ENCODE measurements at places on chromosomes 7 and 10. TPM values are rescaled to one million over a fixed set of nuclear protein-coding genes. Genes with fewer than 3 reads are reported as not detected.
A peak's percentile ranks its signal among the peaks of the same experiment; 100 is the strongest.

TYW1 gene
- total RNA-seq: 20.6 TPM

SCRN1 gene
- total RNA-seq: 73.6 TPM

PKD1L1 gene
- 2.7 TPM for total RNA-seq

MET gene
- 199 TPM for total RNA-seq

TMEM26 gene
- total RNA-seq: 5.7 TPM

DNAJC30 gene
- 1.1 TPM for total RNA-seq

STAMBPL1 gene
- 22.8 TPM for total RNA-seq

GPR15LG gene
- total RNA-seq: not detected

RBM33 gene
- 8.3 TPM for total RNA-seq

LBX1 gene
- total RNA-seq: not detected

DNA sequence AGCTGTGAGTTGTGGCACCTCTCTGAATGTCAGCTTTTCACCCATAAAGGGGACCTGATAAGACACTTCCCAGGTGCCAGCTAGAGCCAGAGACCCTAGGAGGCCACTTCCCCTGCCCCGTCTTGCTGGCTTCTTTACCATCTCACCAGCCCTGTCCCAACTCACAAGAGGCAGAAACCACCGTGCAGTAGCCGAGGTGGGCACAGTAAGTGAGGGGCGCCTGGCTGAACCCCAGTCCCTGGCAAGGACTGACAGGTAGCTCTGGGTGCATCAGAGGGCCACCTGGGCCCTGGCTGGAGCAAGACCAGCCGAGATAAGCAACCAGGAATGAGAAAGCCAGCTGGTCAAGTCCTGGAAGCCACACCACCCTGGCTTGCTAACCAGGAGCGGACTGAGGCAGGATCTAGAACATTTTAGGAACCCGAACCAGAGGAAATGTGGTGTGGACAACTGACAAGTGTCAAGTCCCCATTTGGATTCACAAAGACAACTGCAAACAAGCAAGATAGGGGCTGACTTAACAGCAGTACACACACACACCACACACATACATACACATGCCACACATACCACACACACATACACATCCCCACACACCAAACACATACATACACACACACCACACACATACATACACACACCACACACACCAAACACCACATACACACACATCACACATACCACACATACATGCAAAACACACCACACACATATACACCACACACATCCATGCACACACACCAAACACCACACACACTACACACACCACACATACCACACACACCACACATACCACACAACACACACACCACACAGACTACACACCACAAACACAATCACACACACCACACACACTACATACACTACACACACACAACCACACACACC lies 20.8 kb downstream of the OGDHL start:
- DNase-seq: peak; percentile 25

GRCh38 chr10:110764793-110765512 lies 106.8 kb upstream of the PDCD4 start:
- DNase-seq: no peak

DNA sequence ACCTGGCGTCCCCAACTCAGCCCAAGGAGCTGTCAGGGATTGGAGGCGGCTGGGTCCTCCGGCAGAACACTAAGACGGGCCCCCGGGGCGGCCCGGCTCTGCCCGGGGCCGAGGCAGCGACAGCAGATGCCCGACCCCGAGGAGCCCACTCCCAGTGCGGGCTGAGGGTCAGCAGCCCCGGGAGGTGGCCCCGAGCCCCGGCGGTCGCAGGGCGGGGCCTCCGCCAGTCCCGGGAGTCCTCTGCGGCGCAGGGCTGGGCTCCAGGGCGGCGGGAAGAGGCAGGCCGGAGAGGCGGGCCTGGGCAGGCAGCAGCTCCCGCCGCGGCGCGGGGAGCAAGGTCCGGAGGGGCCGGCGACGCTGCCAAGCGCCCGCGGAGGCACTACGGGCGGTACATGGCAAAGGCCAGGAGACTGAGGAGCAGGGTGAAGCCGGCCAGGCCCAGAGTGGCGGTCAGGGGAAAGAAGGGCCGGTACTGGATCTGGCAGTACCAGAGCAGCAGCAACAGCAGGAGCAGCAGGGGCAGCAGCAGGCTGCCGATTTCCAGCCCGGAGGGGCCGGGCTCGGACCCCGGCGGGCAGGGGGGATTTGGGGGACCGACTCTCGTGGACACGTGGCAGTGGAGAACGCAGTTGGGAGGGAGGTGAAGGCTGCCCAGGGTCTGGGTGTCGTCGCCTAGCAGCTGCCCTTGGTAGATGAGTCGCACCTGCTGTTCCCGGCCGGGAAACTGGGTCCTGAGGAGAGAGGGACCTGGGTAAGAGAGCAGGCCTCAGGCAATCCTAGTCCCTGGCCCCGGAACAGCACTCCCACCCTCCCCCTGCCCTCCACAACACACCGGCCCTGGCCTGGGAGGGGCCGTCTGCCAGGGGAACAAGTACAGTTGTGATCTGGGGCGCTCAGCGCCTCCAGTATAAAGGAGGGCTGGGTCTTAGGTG lies 827 bp upstream of the FASTK start:
- peak; percentile 48 for DNase-seq

DNA sequence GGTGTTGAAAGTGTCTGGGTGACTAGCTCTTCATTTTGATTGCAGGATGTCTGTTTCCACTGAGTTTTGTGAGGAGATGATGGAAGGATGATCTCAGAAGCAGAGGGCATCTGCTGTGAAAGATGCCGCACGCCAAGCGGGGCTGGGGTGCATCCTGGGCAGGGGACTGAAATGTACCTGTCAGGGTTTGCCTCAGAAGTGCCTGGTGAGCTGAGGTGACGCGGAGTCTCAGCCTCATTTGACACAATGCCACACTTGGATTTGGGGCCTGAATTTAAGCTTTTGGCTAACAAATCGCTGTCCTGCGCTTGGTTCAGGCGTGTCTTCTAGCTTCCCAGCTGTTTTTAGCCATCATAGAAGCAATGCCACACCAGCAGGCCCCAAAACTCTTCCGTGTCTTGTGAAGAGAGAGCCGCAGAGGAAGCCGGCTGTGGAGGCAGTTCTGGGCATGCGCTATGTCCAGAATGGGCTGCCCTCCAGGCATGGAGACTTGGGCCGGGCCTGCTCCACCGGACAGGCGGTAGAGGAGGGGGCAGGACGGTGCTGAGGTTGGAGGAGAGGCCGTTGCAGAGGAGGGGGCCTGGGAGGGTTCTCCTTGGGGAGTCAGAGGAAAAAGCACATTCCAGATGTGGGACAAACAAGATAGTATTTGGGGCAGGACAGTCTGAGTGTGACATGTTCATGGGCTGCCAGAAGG lies 31.2 kb downstream of the WDR86 start:
- no peak for DNase-seq

DNA sequence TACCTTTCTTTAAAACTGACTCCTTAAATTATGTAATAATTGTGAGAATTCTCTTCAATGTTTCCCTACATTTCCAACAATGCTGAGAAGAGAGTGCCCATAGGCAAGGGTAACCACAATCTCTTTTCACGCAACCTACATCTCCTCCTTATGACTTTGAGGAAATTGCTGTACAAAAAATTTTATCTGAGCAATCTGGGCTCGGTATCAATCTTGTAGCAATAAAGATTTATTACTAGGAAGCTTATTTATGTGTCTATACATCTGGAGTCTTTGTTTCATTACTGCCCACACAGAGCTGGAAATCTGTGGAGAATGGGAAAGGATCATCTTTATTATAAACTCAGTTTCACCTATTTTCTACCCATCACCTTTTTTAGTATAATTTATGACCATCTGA lies 913.8 kb upstream of the SORCS1 start:
- no peak for DNase-seq

DNA sequence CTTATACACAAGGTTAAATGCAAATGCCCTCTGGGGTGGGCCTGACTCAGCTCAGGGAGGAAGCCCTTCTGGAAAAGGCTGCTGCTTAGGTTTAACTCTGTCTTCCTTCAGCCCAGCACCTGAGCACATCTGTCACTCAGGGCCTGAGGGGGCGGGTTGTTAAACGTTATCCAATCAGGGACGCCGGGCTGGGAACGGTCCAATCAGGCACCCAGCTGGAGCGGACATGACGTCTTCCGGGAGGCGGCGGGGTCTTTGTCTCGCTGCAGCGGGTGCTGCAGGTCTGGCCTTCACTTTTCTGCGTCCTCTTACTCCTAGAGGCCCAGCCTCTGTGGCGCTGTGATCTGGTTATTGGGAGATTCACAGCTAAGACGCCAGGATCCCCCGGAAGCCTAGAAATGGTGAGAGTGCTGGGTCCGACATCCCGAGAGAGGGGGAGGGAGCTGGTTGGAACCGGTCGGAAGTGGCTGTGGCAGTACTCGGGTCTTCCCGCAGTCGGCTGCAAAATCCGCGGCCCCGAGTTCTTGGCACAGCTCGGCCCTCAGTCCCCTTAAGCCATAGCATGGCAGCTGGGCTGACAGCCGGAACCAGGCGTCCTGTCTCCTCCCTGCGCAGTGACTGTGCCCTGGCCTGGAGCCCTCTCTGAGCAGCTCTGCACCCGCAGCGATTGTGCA lies at the start of gene ZNF138:
TSS of gene ZNF138 (plus strand) at position 258 of the 674 bp plus-strand sequence. CDS start at position 399, 141 bp downstream.
- peak; percentile 96 for DNase-seq

DNA sequence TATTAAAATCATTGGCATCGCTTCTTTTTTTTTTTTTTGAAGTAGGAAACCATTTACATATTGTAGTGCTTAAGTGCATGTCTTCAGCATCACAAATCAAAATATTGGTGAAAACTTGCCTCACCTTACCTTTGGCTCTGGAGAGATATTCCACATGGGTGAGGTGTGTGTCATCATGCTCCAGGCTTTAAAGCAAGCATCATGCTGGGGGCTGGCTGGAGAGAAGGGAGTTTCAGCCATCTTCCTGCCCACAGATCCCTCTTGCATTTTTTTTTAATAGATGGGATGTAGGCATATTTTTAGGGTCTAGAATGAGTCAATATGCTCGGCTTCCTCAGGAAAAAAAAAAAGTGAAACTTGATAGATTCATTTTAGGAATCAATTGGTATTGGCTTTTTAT lies 2.3 kb upstream of the INSYN2A start:
- DNase-seq: no peak

DNA sequence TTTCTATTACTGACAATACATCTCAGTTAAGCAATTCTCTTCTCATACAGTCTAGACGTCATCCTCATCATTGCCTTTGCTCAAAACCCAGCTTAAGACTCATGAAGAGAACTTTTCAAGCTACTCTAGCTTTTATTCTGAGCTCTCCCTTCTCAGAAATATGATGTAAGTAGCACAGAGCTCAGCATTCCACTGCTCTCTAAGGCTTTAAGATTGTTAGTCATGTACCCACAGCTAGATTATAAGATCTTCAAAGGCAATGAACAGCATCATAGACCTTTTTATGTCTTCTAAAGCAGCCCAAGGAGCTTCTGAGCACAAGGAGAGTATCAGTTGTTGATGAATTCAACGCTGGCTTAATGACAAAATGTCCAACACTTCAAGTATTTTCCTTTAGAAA lies 119.3 kb downstream of the NRP1 start:
- DNase-seq: peak; percentile 33

- peak; percentile 3 for DNase-seq
Observed at GRCh38 chr10:63627881-63628296, 106.7 kb downstream of the REEP3 start.

DNA sequence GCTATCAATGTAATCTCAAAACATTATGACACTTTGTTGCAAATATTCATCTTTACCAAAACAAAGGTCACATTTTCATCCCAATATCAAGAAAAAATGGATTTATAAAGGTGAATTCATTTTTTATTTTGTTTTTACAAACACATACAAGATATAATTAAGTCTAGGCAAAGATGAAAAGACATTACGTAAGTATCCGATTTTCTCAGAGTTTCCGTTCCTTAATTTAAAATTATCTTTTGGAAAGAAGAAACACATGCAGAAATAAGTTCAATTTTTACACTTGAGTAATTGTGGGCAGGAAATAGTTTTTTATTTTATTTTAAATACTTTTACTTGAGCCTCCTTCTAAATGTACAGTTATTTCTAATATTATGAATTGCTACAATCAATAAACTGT lies 24.6 kb downstream of the RTKN2 start:
- no peak for DNase-seq

- DNase-seq: no peak
Observed at GRCh38 chr10:83346266-83346910, 792.9 kb upstream of the GHITM start.

GRCh38 chr7:47119261-47119865 lies 462.5 kb downstream of the TNS3 start:
- no peak for DNase-seq

DNA sequence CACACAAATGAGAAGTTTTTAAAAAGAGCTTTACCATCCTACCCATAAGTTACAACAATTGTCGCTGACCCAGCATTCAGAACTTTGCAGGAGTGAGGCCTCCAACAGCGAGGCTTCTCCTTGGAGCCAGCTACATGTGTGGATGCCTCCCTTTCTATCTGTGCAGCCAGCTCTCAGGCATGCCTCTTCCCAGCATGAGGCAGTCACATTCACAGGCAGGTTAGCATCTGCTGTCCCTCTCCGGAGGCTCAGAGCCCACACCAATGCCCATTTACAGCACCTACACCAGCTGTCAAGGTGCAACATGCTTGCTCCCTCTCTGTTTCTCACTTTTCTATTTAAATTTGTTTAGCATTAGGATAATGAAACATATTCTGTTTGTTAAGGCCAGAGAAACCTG lies 278.7 kb upstream of the PODXL start:
- DNase-seq: no peak

- DNase-seq: peak; percentile 41
Observed at GRCh38 chr10:103238506-103239252, 7.0 kb upstream of the RPEL1 start.

GRCh38 chr10:48187713-48188485 lies 86.6 kb downstream of the FRMPD2 start:
- no peak for DNase-seq

- no peak for DNase-seq
Observed at GRCh38 chr7:87715545-87715944, 87.3 kb downstream of the RUNDC3B start.

- DNase-seq: no peak
Observed at GRCh38 chr10:125076891-125077541, 83.3 kb downstream of the CTBP2 start.

DNA sequence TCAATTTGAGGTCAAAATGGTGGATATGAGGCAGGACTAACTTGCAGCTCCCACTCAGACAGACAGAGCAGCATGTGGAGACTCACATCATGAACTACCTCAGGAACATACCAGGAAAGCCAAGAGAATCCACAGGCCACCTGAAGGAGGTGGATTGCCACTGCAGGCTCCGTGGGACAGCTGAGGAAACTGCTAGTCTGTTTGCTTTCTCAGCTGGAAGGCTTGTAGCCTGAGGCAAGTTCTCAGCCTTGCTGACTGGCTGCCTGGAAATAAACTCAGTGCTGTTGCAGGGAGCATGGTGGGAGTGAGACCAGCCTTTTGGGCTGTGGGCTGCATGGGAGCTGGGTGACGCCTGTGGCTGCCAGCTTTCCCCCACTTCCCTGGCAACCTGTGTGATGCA lies 202.9 kb downstream of the ZNF248 start:
- DNase-seq: no peak

GRCh38 chr7:4460597-4460996 lies 221.5 kb upstream of the FOXK1 start:
- no peak for DNase-seq

GRCh38 chr7:54839575-54840213 lies 80.7 kb upstream of the SEC61G start:
- DNase-seq: peak; percentile 70

- no peak for DNase-seq
Observed at GRCh38 chr10:59346321-59346720, 16.0 kb downstream of the FAM13C start.
